M059J (cell line): ENCODE measurements at places on chromosomes 6 and 20. TPM values are rescaled to one million over a fixed set of nuclear protein-coding genes. Genes with fewer than 3 reads are reported as not detected.

GRCh38 chr6:111764238-111765175 is 108.7 kb downstream of the FYN start:
- no peak for DNase-seq

DNA sequence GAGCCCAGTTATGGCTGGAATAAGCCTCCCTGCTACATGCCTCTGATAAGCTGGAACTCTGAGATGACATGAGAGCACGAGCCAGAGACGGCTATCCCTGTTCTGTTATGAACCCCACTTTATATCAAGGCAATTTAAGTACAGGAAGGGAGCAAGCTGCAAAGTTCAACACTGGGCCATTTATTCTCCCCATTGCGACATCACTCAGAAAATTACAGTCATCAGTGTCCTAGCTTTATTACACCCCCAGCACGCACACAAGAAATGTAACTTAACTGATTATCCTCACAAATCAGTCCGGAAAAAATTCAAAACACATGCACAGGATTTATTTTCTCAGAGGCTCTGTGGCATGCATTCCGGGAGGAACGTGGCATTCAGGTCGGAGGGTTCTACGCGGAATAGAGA is 125.3 kb upstream of the SLC2A12 start:
- peak; percentile 70 for DNase-seq

DNA sequence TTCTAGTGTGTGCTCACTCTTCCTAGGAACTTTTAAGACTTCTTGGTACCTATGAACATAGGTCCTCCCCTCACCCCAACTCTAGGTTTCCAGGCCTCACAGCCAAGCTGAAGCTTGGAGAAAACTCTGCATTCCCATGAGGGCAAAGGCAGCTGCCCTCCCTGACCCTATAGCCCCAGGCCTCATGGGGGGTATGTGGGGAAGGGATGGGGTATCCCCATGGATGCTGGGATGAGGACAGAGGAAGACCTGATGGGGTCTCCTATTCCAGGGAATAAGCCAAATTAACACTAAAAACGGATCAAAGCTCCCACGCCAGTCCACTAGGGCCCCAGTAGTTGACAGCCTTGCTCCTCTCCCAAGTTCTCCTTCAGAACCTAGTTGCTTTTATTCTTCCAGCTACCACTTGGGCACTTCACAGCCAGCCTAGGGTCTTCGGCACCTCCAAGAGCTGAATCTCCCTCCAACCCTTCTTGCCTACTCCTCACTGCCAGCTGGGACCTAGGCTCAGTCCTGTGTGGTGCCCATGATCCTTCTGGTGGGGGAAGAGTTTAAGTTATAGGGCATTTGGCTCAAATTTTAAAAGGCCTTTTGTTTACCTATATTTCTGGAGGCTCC is 7.8 kb downstream of the TP53INP2 start:
- DNase-seq: no peak

DNA sequence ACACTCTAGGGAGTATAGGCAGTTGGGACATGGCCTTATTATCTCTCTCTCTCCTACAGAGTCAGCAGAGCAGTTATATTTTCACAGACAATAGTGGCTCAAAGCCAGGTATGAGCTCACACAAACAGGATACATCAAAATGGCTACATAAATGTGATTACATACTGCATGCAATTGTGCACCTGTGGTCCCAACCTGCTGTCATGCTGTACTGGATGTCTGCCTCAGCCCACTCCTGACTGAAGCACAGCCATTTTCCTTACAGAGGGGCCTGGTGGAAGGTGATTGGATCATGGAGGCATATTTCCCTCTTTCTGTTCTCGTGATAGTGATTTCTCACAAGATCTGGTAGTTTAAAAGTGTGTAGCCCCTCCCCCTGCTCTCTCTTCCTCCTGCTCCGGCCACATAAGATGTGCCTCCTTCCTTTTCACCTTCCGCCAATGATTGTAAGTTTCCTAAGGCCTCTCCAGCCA is 37.0 kb upstream of the SAMHD1 start:
- peak; percentile 43 for DNase-seq

DNA sequence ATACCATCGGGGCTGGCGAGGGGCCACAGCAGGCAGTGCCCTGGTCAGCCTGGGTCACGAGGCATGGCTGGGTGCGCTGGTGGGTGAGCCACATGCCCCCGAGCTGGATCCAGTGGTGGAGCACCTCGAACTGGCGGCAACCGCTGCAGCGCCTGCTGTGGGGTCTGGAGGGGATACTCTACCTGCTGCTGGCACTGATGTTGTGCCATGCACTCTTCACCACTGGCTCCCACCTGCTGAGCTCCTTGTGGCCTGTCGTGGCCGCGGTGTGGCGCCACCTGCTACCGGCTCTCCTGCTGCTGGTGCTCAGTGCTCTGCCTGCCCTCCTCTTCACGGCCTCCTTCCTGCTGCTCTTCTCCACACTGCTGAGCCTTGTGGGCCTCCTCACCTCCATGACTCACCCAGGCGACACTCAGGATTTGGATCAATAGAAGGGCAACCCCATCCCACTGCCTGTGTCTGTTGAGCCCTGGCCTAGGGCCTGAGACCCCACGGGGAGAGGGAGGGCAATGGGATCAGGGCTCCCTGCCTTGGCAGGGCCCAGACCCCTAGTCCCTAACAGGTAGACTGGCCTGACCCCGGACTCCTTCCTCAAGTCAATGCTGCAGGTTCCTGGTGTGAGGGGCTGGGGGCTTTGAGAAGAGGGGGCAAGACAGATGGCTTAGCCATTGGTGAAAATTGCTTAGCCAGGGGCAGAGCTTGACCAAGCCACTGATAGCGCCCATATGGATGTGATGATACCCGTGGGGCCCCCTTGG is 598 bp downstream of the TMEM239 start:
- peak; percentile 48 for DNase-seq

DNA sequence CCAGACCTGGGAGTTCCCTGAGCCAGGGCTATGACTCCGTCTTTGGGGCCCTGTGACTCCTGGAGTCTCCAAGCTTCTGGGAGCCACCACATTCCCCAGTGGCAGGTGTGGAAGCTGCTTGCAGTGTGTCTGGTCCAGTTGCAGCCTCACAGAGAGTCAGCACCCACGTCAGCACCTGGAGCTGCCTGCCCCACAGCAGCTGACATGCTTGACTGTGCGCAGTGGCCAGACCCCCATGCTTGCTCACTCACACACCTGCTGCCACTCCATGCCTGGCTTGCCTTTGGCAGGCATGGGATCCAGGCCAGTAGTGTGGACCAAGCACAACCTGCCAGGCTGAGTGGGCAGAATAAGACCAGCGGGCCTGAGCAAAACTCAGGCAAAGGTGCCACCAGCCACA is 31.0 kb upstream of the ASIP start:
- DNase-seq: no peak

DNA sequence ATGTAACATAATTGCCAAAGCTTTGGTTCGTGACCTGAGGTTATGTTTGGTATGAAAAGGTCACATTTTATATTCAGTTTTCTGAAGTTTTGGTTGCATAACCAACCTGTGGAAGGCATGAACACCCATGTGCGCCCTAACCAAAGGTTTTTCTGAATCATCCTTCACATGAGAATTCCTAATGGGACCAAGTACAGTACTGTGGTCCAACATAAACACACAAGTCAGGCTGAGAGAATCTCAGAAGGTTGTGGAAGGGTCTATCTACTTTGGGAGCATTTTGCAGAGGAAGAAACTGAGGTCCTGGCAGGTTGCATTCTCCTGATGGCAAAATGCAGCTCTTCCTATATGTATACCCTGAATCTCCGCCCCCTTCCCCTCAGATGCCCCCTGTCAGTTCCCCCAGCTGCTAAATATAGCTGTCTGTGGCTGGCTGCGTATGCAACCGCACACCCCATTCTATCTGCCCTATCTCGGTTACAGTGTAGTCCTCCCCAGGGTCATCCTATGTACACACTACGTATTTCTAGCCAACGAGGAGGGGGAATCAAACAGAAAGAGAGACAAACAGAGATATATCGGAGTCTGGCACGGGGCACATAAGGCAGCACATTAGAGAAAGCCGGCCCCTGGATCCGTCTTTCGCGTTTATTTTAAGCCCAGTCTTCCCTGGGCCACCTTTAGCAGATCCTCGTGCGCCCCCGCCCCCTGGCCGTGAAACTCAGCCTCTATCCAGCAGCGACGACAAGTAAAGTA is 547 bp upstream of the ESR1 start:
- no peak for DNase-seq

GRCh38 chr6:13577926-13578325 is 3.5 kb downstream of the SIRT5 start:
- DNase-seq: no peak

DNA sequence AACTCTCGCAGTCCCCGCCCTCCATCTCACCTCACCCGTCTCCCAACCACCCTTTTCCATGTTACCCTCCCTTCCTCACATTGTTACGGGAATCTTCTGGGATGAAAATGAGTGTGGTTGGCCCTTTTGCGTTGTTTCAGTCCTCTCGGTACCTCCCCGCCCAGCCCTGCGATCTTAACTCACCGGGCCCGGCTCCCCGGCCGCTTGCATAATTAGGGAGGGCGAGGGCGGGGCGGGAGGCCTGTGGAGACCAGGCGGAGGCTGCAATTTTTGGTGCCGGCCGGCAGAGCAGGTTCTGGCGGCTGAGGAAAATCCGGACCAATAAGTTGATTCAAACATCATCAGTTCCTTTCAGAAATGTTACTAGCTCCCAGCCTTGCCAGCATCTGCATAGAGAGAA is 25.2 kb downstream of the TFAP2B start:
- no peak for DNase-seq

DNA sequence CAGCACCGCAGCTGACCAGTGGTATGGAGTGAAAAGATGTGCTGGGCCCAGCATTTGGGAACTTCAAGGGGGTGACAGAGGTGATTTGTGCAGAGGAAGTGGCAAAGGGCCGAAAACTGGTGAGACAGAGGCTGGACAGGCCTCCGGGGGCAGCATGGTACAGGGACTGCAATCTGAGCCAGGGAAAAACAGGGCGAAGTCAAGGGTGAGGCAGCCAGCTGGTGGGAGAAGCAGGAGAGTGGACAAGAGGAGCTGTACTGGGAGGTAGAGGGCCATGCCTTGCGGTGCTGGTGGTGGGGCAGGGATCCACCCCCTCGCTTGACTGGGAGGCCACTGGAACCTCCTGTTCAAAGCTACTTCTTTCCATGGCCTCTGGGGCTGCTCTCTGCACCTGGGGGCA is 7.3 kb upstream of the GFRA4 start:
- peak; percentile 56 for DNase-seq

GRCh38 chr20:45833883-45834796 is 541 bp downstream of the SNX21 start:
- DNase-seq: peak; percentile 73

DNA sequence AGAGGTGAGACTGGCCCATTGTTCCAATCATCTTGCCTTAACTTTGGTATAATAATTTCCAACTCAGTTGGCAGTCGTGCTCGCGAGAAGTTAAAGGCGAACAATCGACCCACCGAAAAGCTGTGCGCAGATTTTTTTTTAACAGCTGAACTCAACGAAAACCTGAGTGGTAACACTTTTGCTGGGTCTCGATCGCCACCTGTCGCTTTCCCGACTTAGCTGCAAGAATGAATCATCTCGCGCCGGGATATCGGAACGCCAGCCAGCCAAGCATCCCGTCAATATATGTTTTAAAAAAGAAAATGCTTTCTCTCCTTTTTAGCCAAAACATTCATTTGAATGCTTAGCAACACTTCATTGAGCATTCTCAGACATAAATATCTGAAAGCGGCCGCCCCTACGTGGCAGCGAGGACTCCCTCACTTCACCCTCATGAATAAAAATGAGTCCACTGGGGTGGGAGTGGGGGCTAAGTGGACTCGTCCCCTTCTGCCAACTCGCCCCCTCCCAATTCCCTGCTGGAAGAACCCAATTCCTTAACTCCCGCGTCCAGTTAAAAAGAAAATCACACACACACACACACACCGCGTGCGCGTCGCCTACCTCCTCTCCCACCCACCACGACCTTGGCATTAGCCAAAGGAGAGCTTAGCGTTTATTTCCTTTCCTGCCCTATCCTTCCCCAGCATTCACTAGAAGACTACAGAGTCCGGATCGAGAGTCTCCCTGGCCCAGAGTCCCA is 1.5 kb downstream of the COL12A1 start:
- DNase-seq: peak; percentile 97

GRCh38 chr6:10991115-10991514 is 53.0 kb downstream of the ELOVL2 start:
- DNase-seq: no peak

DNA sequence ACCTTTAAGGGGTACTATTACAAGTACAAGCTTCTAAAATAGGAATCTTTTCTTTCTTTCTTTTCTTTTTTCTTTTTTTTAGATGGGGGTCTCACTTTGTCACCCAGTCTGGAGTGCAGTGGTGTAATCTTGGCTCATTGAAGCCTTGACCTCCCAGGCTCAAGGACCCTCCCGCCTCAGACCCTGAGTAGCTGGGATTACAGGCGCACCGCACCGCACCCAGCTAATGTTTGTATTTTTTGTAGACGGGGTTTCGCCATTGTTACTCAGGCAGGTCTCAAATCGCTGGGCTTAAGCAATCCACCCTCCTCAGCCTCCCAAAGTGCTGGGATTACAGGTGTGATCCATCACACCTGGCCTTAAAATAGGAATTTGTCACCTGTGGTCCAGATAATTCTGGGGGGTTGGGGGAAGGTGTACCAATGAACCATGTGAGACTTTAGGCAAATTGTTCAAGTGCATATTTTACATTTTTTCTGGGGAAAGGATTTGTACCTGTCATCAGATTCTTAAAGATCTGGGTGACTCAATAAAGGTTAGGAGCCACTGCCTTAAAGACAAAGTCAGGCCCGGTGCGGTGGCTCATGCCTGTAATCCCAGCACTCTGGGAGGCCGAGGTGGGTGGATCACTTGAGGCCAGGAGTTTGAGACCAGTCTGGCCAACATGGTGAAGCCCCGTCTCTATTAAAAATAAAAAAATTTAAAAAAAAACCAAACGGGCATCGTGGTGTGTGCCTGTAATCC is 19.7 kb upstream of the SYNJ2 start:
- DNase-seq: no peak

GRCh38 chr6:71527886-71528285 is 239.3 kb downstream of the OGFRL1 start:
- no peak for DNase-seq

GRCh38 chr6:5761370-5761769 is 245.4 kb downstream of the NRN1 start:
- no peak for DNase-seq

- no peak for DNase-seq
Measured at GRCh38 chr6:103264020-103264419, 1595.7 kb downstream of the HACE1 start.

HLA-DRB5 gene
- not detected in 2 replicates for total RNA-seq

GSTA1 gene
- 0.30 and 0.44 TPM in 2 replicates for total RNA-seq

ECT2L gene
- total RNA-seq: not detected in 2 replicates

PRL gene
- total RNA-seq: not detected in 2 replicates

GLYATL3 gene
- not detected in 2 replicates for total RNA-seq

KHDRBS2 gene
- total RNA-seq: not detected in 2 replicates

SLC17A2 gene
- not detected in 2 replicates for total RNA-seq

OPN5 gene
- not detected in 2 replicates for total RNA-seq

GMEB2 gene
- 9.6 and 19.6 TPM in 2 replicates for total RNA-seq

TSBP1 gene
- not detected in 2 replicates for total RNA-seq
